ENCODE measurements at places on chromosomes 6 and 20. TPM values are rescaled to one million over a fixed set of nuclear protein-coding genes. Genes with fewer than 3 reads are reported as not detected.

GRCh38 chr6:113019176-113019575, 672.0 kb downstream of the RFPL4B start:
- H3K4me3 ChIP-seq: no peak overlapping the region
- H3K36me3 ChIP-seq: no peaks in the 10 kb centered on the region
- no peaks in the 10 kb centered on the region for H3K4me1 ChIP-seq
- H3K27me3 ChIP-seq: no peaks in the 10 kb centered on the region
- no peak overlapping the region for H3K27ac ChIP-seq
- DNase-seq: no peak

DNA sequence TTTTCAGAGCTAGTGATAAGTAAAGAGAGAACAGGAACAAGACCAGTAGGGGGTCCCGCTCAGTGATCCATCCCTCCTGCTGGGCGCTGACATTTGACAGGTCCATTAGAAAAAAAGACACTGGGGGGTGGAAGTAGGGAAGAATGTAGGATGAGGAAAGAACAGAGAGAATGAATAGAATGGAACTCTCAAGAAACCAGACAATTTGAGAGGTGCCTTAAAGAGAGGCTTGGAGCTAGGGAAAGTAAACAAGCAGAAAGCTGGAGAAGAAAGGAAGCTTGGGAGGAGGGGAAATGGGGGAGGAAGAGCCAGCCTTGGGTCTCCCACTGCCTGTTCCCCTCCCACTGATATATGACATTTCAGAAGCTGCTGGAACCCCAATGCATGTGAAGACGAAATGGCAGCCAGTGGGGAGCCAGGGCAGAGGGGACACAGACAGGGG, 8.4 kb downstream of the GABBR1 start:
- H3K4me1 ChIP-seq: peaks cover 21% of the 10 kb centered on the region
- no peaks in the 10 kb centered on the region for H3K36me3 ChIP-seq

DNA sequence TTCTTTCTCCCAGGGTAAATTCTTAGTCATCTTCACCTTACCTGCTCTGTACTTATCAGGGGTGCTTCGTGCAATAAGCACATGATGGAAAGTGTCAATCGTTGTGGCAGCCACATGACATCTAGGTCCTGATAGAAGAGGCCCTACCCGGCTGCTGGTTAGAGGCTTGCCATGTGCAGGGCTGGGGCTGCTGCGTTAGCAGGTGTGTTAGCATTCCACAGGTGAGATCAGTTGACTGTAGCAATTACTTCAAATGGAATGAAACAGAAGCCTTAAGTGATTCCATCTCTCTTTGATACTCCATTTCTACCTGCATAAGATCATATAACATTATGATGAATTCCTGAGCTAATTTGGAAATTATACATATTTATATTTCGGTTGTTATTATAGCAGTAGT, 127.0 kb downstream of the UST start:
- H3K27me3 ChIP-seq: no peaks in the 10 kb centered on the region
- no peaks in the 10 kb centered on the region for H3K36me3 ChIP-seq
- peaks cover 14% of the 10 kb centered on the region for H3K4me1 ChIP-seq
- no peak overlapping the region for H3K27ac ChIP-seq
- H3K4me3 ChIP-seq: no peak overlapping the region
- no peak for DNase-seq

GRCh38 chr6:62746968-62747367, 460.9 kb upstream of the KHDRBS2 start:
- no peaks in the 10 kb centered on the region for H3K4me1 ChIP-seq
- no peak overlapping the region for H3K4me3 ChIP-seq
- no peaks in the 10 kb centered on the region for H3K27me3 ChIP-seq
- no peak for DNase-seq
- H3K27ac ChIP-seq: no peak overlapping the region
- H3K36me3 ChIP-seq: no peaks in the 10 kb centered on the region

DNA sequence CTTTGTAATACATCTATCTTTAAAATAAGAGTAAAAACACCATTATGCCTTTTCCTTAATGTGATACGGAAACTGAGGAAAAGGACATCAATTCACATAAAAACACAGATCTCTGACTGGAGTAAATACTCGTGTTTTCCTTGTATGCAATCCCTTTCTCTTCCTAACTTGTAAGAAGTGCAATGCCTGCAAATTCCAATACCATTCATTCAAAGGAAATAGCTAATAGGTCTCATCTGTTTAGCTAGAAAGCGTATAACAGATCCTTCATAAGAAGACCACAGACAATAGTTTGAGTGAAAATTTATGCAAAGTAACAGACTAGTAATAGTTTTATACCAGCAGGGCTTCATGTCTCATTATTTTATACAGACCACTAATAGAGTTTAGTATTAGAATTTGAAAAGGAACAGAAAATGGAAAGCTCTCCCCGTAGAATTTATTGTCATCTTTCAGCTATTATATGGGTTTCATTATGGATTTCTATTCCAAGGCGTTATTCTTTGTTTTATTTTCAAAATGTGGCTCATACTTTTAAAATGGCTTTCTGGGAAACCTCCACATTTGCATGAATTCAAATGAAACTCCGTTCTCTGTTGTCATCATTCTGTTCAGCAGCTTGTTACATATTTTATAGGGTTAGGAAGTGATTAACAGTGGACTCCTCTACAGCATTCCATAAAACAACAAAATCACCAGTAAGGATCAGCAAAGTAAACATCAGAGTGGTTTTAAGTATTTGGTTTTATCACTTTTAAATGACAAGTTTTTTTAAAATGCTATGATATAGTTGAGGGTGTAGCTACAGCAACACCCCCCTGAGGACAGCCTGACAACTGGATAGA, 186.7 kb downstream of the BTBD9 start:
- no peaks in the 10 kb centered on the region for H3K4me1 ChIP-seq
- no peak overlapping the region for H3K27ac ChIP-seq
- no peak for DNase-seq
- no peaks in the 10 kb centered on the region for H3K27me3 ChIP-seq
- no peaks in the 10 kb centered on the region for H3K36me3 ChIP-seq

DNA sequence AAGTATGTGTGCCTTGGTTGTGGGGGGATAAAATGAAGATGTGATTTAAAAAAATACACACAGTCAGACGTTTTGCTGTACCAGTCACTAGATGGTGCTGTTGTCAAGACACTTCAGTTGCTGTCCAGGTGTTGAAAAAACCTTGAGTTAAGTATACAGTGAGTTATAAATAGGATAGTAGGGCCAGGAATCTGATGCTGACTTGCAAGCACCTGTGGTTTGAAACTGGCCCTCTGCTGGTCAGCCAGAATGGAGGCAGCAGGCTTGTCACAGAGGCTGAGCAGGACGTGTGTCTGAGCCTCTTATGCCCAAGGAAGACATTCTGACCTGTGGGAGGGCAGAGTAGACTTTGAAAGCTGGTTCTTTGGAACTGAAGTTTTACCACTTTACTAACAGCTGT, 27.8 kb downstream of the RNF8 start:
- peaks cover 55% of the 10 kb centered on the region for H3K36me3 ChIP-seq
- no peak overlapping the region for H3K4me3 ChIP-seq
- H3K27ac ChIP-seq: no peak overlapping the region
- no peaks in the 10 kb centered on the region for H3K4me1 ChIP-seq
- DNase-seq: no peak
- H3K27me3 ChIP-seq: no peaks in the 10 kb centered on the region

GRCh38 chr6:96537726-96538125, 16.1 kb downstream of the UFL1 start:
- no peak overlapping the region for H3K4me3 ChIP-seq
- no peaks in the 10 kb centered on the region for H3K4me1 ChIP-seq
- H3K27ac ChIP-seq: no peak overlapping the region
- peaks cover 51% of the 10 kb centered on the region for H3K36me3 ChIP-seq
- H3K27me3 ChIP-seq: no peaks in the 10 kb centered on the region

DNA sequence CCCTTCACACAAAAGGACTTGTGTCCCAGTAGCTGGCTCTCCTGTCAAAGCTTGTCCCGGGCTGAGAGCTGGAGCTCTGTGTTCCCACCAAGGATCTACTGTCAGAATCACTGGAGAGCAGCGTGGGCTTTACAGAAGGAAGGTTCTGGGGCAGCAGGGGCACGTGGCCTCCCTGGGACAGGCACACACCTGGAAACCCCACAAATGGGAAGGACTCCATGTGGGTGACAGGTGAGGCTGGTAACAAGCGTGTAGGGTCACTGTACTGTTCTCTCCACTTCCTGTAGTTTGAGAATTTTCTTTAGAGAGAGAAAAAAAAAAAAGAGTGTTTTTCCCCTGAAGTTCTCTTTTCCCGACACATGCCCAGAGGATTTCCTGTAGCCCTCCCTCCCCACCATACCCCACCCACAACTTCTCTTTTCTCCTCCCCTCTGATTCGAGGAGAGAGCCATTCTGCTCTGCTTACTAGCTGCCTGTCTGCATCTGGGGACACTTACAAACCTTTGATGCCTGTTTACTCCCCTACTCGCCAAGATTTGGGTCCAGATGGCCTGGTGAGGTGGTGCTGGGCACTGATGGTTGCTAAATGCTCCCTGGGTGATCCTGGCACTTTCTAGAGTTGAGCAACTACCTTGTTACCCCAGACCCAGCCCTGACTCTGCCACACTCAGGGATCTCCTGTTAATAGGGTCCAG, 84.1 kb upstream of the SIRPA start:
- no peaks in the 10 kb centered on the region for H3K36me3 ChIP-seq
- H3K27ac ChIP-seq: no peak overlapping the region
- peaks cover 41% of the 10 kb centered on the region for H3K27me3 ChIP-seq
- no peak overlapping the region for H3K4me3 ChIP-seq

DNA sequence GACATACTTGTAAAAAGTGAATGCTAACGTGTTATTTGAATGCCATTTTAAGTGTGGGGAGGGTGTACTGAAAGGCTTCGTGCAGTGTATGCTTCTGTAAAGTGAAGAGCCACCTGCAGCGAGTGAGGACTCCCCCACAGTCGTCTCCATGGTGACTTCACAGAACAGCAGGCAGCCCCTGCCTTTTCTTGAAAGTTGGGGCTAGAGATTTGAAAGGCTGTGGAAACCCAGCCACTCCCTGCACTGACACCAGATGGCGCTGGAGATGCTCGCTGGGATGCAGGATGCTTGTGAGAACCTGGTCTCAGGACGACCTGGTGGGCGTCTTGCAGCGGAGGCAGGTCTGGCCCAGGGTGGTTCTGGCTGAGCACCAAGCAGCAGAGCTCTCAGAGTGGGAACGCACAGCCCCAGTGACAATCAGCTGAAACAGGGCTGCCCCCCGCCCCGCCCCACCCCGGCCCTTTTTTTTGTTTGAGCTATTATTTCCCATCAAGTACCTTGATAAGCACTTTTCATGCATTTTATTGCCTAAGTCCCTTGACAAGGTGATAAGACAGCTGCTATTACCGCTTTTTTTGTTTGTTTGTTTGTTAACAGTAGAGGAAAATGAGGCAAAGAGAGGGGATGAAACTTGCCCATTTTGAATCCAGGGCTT, 150.3 kb downstream of the SYCP2 start:
- H3K4me1 ChIP-seq: no peaks in the 10 kb centered on the region
- no peak overlapping the region for H3K4me3 ChIP-seq
- H3K27me3 ChIP-seq: no peaks in the 10 kb centered on the region
- H3K27ac ChIP-seq: no peak overlapping the region

DNA sequence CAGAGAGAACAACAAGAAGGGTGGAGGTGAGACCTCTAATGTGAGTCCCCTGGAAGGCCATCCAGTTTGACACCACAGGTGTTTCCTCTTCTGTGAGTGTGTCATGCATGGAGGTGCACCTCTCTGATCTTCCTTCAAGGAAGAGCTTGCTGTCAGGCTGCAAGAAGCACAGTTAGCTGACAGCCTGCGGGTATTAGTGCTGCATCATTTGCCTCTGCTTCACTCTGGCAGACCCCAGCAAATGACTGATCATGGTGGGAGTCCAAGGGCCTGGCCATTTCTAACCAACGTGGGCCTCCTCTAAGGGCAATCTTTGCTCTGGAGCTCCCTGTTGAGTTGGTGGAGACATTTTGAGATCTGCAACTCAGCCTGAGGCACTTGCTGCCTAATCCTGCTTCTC, 206.3 kb downstream of the EPHA7 start:
- H3K4me3 ChIP-seq: no peak overlapping the region
- DNase-seq: no peak
- no peaks in the 10 kb centered on the region for H3K36me3 ChIP-seq
- H3K27me3 ChIP-seq: no peaks in the 10 kb centered on the region
- H3K4me1 ChIP-seq: no peaks in the 10 kb centered on the region
- H3K27ac ChIP-seq: no peak overlapping the region

DNA sequence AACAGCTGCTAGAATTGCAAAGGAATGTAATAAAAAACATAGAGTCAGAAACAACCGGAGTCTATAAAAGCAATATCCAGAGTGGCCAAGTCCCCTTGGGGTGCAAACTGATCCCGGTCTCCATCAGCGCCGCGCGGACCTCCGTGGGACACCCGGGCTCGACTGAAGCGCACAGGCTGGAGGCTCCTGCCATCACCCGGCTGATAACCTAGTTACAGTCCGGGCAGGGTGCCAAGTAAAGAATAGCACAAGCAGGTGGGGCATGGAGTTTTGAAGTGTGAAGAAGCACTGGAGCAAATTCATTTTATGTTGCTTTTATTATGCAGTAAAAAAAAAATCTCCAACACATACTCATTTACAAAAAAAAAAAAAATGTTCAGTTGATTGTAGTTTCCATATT, 205.1 kb upstream of the GMDS start:
- H3K4me3 ChIP-seq: no peak overlapping the region
- no peak overlapping the region for H3K27ac ChIP-seq
- no peaks in the 10 kb centered on the region for H3K27me3 ChIP-seq
- H3K4me1 ChIP-seq: peaks cover 4% of the 10 kb centered on the region

GRCh38 chr6:126027601-126028000, 41.3 kb downstream of the TRMT11 start:
- DNase-seq: no peak
- no peaks in the 10 kb centered on the region for H3K36me3 ChIP-seq
- no peaks in the 10 kb centered on the region for H3K4me1 ChIP-seq
- H3K4me3 ChIP-seq: no peak overlapping the region
- no peak overlapping the region for H3K27ac ChIP-seq

GRCh38 chr6:56804996-56805395, 149.9 kb upstream of the BEND6 start:
- DNase-seq: no peak
- no peaks in the 10 kb centered on the region for H3K4me1 ChIP-seq
- peaks cover 2% of the 10 kb centered on the region for H3K27me3 ChIP-seq
- H3K36me3 ChIP-seq: no peaks in the 10 kb centered on the region
- H3K4me3 ChIP-seq: no peak overlapping the region

- H3K36me3 ChIP-seq: peaks cover 37% of the 10 kb centered on the region
- H3K4me3 ChIP-seq: no peak overlapping the region
- DNase-seq: no peak
- H3K4me1 ChIP-seq: peaks cover 20% of the 10 kb centered on the region
- no peak overlapping the region for H3K27ac ChIP-seq
Observed at GRCh38 chr6:30329331-30329730, 2.6 kb downstream of the TRIM39 start.

- peaks cover 4% of the 10 kb centered on the region for H3K4me1 ChIP-seq
- DNase-seq: no peak
- no peak overlapping the region for H3K27ac ChIP-seq
- no peak overlapping the region for H3K4me3 ChIP-seq
Observed at GRCh38 chr6:125346201-125346925, 44.6 kb upstream of the HDDC2 start.

GRCh38 chr6:128981716-128982115, 98.8 kb downstream of the LAMA2 start:
- no peak for DNase-seq
- H3K4me1 ChIP-seq: no peaks in the 10 kb centered on the region
- no peak overlapping the region for H3K4me3 ChIP-seq
- no peak overlapping the region for H3K27ac ChIP-seq

- DNase-seq: no peak
- H3K4me1 ChIP-seq: no peaks in the 10 kb centered on the region
- H3K27me3 ChIP-seq: peaks cover 5% of the 10 kb centered on the region
- no peaks in the 10 kb centered on the region for H3K36me3 ChIP-seq
- no peak overlapping the region for H3K27ac ChIP-seq
Observed at GRCh38 chr20:39873286-39873685, 815.8 kb downstream of the MAFB start.

Gene PSORS1C1
- not detected for total RNA-seq

Gene RBL1
- 24.3 TPM for total RNA-seq

Gene TENT5A
- 3.9 TPM for total RNA-seq

Gene SNAP25
- total RNA-seq: not detected

Gene CYP24A1
- total RNA-seq: not detected

Gene SPACA1
- not detected for total RNA-seq

Gene CGAS
- 12.8 TPM for total RNA-seq

Gene FGD2
- total RNA-seq: 11.1 TPM
